ENCODE measurements at places on chromosomes 12 and 14. TPM values are rescaled to one million over a fixed set of nuclear protein-coding genes. Genes with fewer than 3 reads are reported as not detected.

The PLEK2 gene
- total RNA-seq, result 28.0 TPM

The CBLN3 gene
- total RNA-seq, result 2.2 TPM

The PCNX1 gene
- 9.5 TPM for total RNA-seq

The ALX1 gene
- total RNA-seq, result not detected

The OAS1 gene
- total RNA-seq, result 46.4 TPM

The SMCO2 gene
- not detected for total RNA-seq

The CFAP251 gene
- 5.5 TPM for total RNA-seq

Data from mammary microvascular endothelial cell (primary cell).